Activated T-cell treated with anti-CD3 and anti-CD28 coated beads, Interleukin-2, amount 50 U/mL, for 24 hours (primary cell): ENCODE measurements at places on chromosomes 2 and 18.

DNA sequence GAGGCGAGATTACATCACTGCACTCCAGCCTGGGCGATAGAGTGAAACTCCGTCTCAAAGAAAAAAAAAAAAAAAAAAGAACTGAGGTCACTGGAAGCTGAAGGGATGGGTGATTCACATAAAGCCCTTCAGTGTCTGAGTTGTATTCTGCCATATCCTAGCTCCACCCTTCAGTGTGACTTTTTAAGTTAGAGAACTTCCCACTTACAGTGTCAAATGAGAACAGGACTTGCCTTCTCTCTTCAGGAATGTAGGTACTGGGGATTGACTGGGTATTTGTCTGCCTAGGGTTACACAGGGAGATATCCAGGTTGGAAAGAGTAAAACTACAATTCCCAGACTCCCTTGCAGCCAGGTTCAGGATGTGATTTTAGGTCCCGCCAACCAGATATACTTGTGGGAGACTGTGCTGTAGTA lies 37.9 kb downstream of the EHD3 start:
- DNase-seq: no peak

- DNase-seq: no peak
Observed at GRCh38 chr2:121454549-121455090, 76.1 kb upstream of the RNU4ATAC start.

GRCh38 chr18:28095041-28095440 lies 81.9 kb downstream of the CDH2 start:
- no peak for DNase-seq

- no peak for DNase-seq
Observed at GRCh38 chr2:215825707-215826106, 187.6 kb downstream of the MREG start.

DNA sequence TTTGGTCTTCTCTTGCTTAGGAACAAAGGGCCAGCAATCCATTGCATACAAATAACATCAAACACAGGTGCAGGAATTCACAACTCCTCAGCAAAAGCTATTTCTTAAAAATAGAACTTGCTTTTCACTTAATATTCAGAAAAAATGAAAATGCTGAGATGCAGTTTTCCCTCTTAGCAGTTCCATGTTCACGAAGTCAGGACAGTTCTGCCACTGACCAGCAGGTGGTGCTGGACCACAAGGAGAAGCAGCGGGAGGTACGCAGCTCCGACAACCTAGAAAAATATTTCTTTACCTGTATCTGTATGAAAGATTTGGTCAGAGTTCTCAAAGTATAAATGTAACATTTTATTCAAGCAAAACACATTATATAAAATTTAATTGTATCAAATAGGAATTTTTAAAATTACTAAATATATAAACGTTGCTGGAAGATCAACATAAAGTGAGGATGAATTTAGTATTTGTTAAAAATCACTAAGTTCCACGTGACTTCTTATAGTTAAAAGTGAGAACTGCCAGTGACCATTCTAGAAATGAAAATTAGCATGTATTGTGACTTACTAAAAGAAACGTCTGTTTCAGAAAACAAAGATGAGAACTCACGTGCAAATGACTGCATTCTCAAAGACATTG lies 48.8 kb downstream of the ADNP2 start:
- peak; percentile 82 for DNase-seq

- DNase-seq: no peak
Observed at GRCh38 chr2:5845798-5846330, 153.7 kb downstream of the SOX11 start.

DNA sequence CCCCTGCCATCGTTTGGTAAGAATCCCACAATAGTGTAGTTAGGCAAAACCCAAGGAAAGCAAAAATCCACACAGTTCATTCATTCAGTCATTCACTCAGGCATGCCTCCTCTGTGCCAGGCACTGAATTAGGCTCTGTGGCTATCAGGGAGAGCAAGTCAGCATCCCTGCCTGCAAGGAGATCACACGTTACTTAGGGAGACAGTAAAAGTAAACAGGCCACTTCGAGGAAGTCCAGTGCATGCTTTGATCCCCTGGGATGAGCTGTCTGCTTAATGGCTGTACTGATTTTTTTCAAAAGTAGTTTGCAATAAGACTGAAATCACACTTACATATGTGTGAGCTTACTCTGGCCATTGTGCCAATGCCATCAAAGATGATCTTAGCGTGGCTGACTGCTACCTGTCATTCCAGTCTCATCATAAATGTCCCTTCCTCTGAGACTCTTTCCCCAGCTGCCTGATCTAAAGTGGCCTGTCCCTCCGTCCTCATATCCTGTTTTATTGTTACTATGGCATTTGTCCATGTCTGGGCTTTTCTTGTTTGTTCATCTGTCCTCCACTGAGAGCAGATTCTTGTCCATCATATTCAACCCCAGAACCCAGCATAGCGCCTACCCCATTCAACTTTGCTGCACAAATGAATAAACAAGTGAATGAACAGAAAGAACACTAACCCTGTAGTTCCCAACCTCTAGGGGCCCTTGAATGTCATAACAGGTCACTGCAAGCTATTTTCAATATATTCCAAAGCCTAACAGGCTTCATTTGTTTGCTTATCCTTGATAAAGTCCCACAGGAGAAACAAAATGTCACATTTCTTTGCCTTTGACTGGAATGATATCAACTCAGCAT lies 84.1 kb downstream of the GALNT14 start:
- DNase-seq: no peak

- DNase-seq: no peak
Observed at GRCh38 chr2:53770264-53770663, 2.7 kb downstream of the CHAC2 start.

- no peak for DNase-seq
Observed at GRCh38 chr2:233840520-233840919, 13.8 kb downstream of the HJURP start.

DNA sequence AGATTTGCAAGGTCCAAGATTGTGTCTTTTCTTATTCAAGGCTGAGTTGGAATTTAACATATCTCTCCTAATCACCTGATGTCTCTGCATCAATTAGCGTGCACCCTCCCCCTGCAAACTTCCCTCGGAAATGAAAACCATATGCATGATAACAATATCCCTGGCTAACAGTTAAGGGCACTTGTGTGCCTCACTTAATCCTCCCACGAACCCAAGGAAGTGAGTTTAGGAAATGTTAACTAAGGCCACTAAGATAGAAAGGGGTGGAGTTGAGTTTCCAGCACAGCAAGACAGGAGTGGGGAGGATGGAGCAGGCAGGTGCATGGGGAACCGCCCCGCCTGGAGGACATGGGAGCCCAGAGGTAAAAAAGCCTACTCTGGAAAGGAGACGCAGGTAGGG lies 52.4 kb upstream of the PTMA start:
- no peak for DNase-seq
